ENCODE measurements at places on chromosomes 12 and 14.

DNA sequence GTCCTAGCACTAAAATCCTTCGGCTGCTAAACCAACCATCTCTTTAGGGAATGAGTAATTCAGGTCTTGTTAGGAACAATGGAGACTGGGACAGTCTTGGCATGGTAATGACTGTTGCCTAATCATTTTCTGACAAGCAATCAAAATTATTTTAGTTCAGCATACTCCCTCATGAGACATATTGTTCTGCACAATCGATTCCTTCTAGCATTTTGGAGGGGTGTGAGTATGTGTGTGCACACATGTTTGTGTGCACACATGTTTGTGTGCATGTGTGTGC lies 2.1 kb upstream of the KRT1 start:
- DNase-seq, result no peak

DNA sequence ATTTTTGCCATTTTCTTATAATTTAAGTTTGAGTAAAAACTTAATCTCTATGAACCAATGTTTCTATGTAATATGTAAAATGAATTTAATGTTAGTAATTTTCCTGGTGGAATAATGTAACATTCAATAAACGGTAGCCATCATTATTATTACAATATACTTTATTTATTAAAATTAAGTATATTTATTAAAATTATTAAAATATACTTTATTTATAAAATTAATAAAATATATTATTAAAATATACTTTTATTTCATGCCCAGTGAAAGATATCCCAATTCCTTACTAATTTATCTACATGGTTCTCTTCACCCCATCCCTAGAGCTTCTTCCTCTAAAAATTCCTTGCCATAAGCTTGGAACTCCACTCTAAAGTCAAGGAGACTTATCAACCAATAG lies 2.5 kb downstream of the CAPS2 start:
- DNase-seq, result no peak

- no peak for DNase-seq
These were observed 24.4 kb downstream of the CD9 start for GRCh38 chr12:6224550-6224949.

DNA sequence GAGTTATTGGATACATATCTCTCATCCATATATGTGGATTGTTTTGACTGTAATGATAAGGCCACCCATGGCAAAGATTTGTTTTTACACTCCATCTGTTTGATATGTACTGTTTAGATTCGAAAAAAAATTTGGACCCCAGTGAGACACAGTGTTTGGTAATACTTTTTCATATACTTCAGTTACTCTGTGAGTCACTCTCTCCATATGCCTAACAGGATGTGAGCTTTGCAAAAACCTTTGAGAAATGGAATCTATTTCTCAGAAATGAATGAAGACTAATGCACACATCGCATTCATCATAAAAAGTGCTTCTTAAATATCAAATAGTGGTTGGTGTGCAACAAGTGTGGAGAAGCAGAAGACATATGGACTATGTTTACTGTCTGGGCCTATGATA lies 781.5 kb downstream of the SLC6A15 start:
- DNase-seq, result no peak

DNA sequence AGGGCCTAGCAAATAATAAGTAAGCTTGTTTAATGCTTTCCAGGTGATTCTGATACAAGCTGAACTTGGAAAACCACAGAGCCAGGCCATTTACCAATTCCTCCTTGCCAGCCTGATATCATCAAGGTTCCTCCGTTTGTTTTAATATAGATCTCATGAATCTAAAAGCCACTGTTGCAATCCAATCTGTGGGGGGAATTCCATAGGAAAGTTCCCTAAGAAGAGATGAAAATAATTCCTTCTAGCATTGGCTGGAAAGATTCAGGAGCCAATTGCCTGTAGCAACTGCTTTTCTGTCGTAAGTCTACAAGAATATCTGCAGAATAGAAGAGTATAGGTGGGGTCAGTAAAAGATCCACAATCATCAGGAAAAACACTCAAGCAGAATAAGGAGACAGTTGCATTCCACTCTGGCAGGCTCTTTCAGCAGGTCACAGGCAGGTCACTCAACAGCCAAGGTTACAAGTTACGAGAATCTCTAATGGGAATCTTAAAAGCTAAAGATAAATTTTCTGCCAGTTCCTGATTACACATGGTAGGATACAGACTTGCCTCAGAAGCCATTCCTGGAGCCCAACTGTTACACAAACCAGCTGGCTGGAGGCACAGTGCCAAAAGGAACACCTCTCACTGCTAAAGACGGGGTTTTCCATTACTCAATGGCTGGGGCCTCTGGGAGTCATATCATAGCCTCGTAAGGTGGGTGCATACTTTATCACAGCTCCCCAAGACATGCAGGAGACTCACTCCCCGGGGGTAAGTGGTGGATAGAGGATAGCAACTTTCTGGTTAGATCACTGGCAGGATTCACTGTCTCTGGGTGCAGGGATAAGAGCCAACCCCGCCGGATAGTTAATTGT lies 43.6 kb downstream of the FGD6 start:
- DNase-seq, result no peak

DNA sequence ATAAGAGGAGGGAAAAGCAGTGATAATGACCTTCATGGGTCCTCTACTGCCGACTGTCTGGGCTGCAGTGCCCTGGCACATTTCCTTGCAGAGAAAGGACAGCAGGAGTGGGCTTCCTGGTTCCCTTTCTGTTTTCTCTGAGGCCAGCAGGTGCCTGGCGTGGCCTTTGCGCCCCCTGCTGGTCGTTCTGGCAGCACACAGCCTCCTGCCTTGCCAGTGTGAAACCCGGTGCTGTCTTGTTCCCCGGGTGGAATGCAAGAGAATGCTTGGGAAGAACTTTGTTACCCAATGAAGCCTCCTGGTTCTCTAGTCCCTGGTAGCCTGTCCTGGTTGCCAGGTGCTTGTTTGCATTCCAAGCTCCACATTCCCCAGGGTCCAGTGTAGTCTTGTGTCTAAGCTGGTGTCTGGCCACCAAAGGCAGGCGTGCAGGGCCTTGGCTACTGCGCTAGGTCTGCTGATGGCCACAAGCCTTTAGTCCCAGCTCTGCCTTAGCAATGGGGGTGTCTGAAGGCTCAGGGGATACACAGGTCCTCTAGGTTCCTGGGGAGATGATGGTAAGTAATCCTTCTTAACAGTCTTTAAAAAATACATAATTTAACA lies 1392.4 kb upstream of the TMEM132C start:
- peak; percentile 42 for DNase-seq

- DNase-seq, result no peak
These were observed 3.1 kb downstream of the MAP3K12 start for GRCh38 chr12:53495903-53496751.

DNA sequence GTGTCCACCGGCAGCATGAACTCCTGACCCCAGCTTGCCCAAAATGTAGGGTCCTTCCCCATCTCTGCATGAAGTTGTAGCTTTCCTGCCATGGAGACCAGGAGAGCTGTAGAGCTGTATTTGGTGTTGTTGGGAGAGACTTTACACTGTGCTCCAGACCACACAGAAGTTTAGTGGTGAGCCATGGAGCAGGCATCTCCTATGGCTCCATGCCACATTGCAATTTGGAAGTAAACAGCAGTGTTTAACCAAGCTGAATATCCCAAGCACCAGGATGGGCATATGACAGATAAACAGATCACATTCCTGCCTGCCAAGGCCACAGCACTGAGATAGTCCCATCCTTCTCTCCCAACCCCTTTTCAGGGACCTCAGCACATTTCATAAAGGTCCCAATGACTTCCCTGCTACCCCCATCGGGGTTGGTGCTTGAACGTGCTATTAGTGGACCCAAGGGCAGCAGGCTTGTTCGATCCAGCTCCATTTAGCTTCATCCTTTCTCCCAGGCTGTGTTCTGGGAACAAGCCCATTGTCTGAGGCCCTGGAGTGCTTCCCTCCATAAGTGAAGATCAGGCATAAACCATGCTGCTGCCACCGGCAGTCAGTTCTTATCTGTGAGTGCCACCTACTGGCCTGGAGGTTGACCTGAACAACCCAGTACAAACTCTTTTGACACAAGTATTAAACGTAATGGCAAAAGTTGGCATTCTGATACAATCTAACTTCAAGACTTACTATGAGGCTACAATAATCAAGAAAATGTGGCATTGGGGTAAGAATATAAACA lies 172.3 kb upstream of the ATXN7L3B start:
- DNase-seq, result no peak

DNA sequence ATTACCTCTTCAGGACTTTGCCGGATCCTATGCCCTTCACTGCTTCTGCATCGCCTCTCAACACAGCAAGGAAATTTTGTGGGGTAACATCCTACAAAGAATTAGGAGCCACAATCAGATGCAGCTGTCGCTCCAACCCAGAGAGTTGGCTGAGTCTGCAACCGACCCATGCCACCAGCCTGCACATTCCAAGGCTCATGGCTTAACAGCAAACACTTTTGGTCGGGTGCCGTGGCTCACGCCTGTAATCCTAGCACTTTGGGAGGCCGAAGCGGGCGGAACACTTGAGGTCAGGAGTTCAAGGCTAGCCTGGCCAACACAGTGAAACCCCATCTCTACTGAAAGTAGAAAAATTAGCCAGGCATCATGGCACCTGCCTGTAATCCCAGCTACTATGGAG lies 32.3 kb downstream of the LGMN start:
- DNase-seq, result no peak

- no peak for DNase-seq
These were observed 67.2 kb downstream of the TESC start for GRCh38 chr12:117031843-117032592.

DNA sequence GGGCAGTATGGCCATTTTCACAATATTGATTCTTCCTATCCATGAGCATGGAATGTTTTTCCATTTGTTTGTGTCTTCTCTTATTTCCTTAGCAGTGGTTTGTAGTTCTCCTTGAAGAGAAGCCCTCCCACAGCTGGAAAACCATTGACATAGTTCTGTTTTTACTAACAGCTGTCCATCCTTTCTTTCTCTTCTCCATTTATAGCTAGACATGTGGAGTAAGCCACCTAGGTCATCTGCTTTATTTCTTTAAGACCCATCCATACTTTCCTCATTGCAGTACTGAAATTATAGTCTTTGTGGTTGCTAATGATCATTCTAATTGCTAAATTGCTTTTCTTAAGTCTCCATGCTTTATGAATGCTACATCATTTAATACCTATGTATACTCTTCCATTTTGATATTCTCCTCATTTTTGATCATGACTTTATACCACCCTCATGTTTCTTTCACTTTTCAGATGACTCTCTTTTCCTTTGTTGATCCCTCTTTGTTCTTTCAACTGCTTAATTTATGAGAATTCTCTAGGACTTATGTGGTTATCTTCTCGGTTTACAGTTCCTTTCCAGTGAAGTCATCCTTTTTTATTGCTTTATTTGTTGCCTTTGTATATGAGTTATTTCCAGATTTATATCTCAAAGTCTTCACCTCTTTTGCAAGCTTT lies 114.2 kb downstream of the PCNX1 start:
- no peak for DNase-seq

DNA sequence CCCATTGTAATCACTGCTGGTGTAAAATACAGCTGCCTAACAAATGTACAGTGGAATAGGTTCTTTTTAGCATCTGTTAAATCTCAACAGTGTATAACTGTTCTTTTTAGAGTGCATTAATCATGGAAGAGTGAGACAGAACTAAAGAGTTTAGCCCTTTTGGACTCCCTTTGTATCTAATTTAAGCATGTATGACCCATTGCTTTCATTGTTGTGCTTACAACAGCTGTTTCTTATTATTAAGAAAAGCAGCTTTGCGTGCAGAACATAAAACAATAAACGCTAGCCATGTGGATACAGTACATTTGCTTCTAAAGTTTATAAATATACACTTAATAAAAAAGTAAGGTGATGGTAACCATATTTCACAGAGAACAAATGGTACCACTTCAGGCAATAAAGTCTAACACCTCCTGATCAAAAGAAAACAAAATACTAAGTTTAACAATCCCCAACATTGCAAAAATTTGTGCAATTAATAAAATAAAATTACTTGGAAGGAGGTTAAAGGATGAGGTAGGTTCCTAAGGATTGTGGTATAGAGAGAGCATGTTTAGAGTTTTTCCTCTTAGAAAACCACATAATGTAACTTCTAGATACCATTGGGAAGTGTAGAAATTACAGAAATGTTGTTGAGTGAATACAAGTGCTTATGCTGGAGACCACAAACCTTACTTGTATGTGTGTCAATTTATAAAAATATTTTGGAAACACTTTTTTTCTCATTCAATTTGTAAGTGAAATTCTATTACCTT lies 448.7 kb downstream of the SLC6A15 start:
- DNase-seq, result no peak

GRCh38 chr12:27577688-27578087 lies 53.7 kb downstream of the PPFIBP1 start:
- DNase-seq, result no peak

DNA sequence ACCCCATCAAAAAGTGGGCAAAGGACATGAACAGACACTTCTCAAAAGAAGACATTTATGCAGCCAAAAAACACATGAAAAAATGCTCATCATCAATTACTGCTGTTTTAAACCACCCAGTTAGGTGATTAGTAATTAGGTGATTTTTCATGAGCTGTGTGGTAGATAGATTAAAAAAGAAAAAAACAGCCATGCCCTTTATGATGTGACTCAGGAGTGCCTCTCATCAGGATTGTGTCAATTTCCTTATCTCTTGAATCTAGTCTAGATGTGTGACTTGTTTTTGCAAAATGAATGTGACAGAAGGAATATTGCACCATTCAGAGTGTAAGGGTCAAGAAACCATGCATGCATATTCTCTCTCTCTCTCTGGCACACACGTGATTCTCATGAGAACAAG lies 5.7 kb downstream of the OR10A7 start:
- DNase-seq, result no peak

- DNase-seq, result no peak
These were observed 23.0 kb upstream of the RNU6-8 start for GRCh38 chr14:32226056-32226455.

GRCh38 chr14:106842687-106843086 lies 1316.3 kb downstream of the TMEM121 start:
- no peak for DNase-seq

DNA sequence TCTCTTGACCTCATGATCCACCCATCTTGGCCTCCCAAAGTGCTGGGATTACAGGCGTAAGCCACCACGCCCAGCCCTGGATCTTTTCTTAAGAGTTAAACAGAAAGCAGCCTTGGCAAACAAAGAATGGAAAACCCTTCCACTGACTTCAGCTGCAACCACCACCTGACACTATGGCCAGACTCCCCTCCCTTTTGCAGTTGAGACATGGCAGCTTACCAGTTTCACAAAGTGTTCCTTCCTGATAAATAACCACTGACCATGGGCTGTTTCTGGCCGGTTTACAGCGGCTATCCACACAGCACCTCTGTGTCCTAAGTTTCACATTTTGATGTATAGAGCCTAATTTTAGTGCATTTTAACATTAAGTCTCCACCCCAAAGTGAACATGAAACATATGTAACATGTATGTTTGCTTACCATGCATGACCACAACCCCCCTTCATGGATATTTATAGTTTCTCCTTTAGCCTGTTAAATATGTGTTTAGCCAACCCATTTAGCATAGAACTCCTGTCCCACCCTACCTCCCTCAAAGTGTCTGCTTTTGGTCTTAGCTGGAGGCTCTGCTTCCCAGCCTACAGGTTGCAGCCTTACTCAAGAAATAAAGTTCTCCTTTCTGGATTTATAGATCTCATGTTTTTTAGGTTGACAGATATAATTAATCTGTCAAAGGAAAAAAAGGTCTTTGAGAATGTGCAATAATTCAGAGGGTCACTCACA lies 32.7 kb upstream of the RAB21 start:
- no peak for DNase-seq
